ENCODE measurements at places on chromosomes 3 and 15.

- no peak for DNase-seq
These were observed 315.0 kb upstream of the STAC start for GRCh38 chr3:36065321-36065720.

GRCh38 chr3:142104763-142105162 is 44.6 kb downstream of the TFDP2 start:
- DNase-seq: no peak

GRCh38 chr15:89341316-89342005 is 6.8 kb upstream of the POLG start:
- no peak for DNase-seq

DNA sequence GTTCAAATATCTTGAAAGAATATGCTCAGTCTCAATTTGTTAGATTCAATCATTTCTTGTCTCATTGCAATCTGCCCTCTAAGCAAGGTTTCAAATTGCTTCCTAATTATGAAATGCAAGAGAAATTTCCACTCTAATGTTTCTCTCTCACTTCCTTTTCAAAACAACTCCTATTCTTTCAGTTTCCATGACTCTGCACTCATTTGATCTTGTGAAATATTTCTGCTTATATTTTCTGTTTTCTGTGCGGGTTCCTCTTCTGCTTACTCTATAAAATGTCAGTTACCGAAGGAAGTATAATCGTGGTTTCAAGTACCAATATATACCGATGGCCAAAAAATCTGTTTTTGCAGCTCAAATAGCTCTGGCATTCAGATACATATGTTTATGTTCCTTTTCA is 521.9 kb upstream of the NAALADL2 start:
- no peak for DNase-seq

- DNase-seq: no peak
These were observed 16.9 kb downstream of the ARIH2 start for GRCh38 chr3:48935530-48935929.

DNA sequence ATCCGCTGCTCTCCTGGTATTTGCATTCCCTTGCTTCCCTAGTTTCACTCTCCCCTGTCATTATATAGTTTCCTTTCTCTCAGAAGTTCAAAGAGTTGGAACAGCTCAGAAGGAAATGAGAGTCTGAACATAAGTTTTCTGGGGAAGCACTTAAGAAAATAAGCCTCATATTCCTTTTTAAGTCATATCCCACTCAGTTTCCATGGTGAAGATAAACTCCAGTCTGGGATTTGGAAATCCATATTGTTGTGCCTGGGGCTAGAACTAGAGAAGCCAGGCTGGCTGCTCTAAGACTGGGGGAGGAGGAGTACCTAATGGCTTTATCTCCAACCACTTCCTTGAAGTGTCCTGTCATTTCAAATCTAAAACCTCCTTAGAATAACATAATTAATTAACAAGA is 134.2 kb upstream of the ALCAM start:
- DNase-seq: no peak

GRCh38 chr3:58027704-58028317 is 19.6 kb downstream of the FLNB start:
- no peak for DNase-seq

GRCh38 chr3:160312014-160312624 is 86.9 kb downstream of the C3orf80 start:
- DNase-seq: no peak

DNA sequence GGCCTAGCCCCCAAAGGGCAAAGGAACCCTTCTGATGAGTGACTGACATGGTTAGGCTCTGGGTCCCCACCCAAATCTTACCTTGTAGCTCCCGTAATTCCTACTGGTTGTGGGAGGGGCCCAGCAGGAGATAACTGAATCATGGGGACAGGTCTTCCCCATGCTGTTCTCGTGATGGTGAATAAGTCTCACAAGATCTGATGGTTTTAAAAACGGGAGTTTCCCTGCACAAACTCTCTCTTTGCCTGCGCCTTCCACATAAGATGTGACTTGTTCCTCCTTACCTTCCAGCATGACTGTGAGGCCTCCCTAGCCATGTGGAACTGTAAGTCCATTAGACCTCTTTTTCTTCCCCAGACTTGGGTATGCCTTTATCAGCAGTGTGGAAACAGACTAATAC is 16.9 kb downstream of the TKT start:
- no peak for DNase-seq

GRCh38 chr3:124520970-124521369 is 209.3 kb upstream of the UMPS start:
- no peak for DNase-seq

DNA sequence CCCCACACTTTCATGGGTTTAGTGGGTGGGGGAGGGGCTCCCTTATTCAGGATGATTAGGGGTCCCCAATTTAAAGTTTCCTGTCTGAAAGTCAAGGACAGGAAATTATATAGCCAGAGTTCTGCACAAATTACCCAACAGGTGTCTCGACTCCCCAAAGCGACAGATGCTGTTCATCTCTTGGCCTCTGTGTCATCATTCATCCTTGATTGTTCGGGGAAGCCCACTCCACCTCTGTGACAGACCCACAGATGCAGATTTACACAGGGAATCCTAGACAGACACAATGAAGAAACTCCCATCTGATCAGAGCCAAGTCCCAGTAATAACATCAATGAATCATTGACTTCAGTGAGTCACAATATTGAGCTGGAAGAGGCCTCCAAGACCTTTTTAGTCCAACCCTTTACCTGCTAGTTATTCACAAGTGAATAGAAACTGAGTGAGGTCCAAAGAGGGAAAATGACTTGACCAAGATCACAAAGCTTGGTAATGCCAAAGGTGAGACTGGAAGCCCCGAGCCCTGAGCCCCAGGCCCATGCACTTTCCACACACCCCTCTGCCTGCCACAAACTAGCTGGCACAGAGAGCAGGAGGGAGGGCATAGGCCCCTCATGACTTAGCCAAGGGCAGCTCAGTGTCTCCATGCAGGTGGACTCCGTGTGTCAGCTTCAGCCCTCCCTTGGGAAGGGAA is 7.9 kb upstream of the SRP14 start:
- no peak for DNase-seq

DNA sequence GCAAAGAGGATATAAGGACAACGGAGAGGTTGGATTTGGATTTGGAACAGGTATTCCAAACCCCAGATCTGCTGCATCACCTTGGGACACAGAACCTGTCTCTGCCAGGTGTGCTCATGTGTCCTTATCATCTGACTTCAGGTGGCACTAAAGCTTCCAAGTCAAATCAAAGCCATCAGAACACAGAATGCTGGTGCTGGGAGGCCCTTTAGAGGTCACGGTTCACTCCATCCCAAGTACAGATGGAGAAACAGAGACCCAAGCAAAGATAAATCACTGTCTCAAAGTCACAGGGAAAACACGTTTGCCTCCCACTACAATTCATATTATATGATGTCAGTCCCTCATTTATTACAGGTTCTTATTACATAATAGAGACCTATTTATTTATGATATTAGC is 72.8 kb downstream of the HES1 start:
- DNase-seq: no peak

DNA sequence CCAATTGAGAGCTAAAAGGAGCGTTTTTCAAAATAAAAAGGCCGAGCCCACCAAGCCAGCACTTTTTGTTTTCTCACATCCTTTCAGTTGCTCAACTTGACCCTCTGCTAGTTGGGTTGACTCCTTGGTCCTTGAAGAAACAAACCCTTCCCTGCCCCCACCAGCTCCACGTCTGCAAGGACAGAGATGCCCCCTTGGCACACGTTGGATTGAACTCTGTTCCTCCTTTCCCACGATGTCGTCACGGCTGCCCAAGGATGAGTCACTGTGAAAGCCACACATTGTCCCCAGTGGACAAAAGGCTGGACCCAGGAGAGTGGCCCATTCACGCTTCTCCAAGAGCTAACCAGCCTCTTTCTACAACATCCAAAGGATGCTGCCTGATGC is 43.0 kb upstream of the SPATA12 start:
- no peak for DNase-seq

DNA sequence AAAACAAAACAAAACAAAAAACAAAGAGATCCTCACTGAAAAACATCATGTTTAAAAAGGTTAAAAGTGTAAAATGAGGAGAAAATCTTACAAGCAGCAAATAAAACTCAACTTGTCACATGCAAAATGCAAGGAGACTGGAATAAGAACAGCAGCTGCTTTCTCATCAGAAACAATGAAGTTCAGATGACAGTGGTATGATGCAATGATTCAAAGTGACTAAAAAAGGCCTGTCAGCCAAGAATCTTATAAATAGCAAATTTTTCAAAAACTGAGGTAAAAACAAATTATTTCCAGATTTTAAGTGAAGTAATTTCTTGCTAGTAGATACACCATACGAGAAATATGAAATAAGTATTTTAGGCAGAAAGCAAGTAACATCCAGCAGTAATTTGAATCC is 68.6 kb upstream of the EPHA3 start:
- DNase-seq: no peak

DNA sequence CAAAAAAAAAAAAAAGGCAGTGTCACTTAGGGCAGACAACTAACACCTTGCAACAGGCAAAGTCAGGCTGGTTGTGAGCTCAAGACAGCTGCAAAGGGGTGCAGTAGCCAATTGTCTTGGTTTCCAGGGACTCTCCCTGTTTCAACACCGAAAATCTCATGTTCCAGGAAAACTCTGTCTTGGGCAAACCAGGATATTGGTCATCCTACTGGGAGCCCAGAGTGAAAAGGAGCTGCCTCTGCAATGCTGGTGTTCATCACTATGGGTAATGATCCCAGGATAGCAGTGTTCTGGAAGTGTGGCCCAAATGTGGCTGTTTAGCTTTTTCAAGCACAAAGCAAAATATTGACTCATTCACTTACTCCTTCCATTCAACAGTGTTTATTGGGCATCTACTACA is 82.6 kb downstream of the ARHGAP31 start:
- DNase-seq: no peak

- DNase-seq: no peak
These were observed 178.2 kb upstream of the TGFBR2 start for GRCh38 chr3:30428251-30428650.

GRCh38 chr3:130894986-130895280 is 1.0 kb downstream of the ATP2C1 start:
- no peak for DNase-seq

GRCh38 chr15:68888419-68888818 is 41.9 kb upstream of the SPESP1 start:
- no peak for DNase-seq

DNA sequence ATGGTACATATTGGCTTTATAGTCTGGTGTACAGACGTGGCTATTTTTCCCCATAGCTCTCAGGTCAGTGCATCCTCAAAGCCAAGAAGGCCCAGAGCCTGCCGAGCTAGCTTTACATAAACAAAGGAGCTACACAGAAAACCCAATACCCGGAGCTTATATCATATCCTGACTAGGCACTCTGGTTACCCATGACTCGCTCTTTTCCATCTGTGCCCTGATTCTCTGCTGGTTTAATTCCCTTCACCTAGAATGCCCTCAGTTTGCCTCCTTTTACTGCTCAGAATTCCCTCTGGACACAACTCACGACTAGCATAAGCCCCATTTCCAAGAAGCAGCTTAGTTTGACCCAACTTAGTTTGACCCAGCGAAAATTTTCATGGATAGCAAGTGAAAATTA is 110.8 kb downstream of the TIGIT start:
- DNase-seq: no peak

GRCh38 chr15:65100442-65100841 is 14.6 kb downstream of the UBAP1L start:
- DNase-seq: no peak

- DNase-seq: no peak
These were observed 73.0 kb downstream of the UQCC5 start for GRCh38 chr3:52609316-52609815.

GRCh38 chr3:172077197-172077757 is 37.9 kb downstream of the FNDC3B start:
- DNase-seq: no peak

DNA sequence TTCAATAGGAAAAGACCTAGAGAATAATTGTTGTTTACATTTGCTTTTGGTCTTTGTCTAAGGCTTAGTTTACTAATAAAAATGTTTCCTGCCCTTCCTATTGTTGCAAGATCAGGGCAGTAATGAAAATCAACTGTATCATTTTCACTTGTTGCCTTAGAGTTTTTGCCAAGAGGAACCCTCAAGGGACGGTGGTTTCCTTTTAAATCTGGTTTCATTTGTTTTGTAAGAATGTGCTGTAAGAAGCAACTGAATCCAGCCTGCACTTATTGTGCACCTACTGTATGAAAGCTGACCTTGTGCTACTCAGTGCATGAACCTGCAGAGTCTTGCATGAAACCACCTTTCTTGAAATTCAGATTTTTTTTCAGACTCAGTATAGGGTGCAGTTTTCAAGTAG is 5.3 kb downstream of the IGF1R start:
- no peak for DNase-seq

DNA sequence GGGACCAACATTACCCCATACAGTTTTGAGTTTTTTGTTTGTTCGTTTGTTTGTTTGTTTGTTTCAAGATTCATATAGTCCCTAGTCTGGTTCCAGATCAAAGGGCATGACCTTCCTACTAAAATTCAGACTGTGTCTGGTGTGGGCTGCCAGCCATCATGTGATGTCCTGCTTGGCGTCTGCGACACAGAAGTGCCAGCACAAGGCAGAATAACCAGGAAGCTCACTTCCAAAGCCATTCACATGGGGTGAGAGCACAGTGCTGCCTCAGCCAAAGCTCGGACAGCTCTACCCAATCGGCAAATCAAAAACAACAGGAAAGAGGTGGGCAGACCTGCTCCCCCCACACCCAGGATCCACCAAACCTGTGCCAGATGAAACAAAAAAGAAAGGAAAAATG is 142.6 kb upstream of the THBS1 start:
- no peak for DNase-seq

DNA sequence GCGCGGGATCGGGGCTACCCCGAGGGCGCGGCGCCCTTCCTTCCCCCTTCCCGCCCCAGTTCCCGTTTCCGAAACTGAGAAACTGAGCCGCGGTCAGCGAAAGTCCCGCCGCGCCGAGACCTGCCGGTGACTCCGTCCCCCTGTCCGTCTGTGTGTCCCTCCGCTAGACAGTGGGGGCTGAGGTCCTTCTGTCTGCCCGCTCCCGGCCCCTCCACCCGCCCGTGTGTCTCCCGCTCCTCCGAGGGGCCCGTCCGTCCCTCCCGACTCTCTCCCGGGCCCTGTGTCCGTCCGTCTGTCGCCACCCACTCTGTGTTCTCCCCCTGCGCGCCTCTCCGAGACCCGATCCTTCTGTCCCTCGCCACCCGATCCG is 426 bp downstream of the PRKCD start:
- DNase-seq: no peak

GRCh38 chr15:75454471-75455378 is 3.2 kb upstream of the SIN3A start:
- DNase-seq: peak; percentile 61

- no peak for DNase-seq
These were observed 50.3 kb upstream of the SLC6A6 start for GRCh38 chr3:14352002-14352627.

DNA sequence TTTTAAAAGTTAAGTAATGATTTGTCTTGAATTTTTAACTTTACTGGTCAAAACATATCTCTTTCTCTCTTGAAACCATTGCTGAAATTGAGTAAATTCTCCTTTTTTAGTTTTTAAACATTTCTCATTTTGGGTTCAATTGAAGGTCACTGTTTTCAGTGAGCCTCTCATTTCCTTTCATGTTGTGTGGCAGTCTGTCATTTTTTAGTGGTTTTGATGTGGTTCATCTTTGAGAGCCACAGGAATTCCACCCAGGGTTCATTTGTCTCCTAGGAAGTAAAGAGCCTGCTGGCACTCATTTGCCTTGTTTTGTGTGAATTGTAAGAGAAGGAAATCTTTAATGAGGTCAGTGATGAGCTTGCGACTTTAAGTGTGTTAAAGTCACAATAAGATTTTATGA is 10.4 kb downstream of the CLDN11 start:
- no peak for DNase-seq

GRCh38 chr15:56806148-56806536 is 72.8 kb upstream of the ZNF280D start:
- DNase-seq: no peak

GRCh38 chr15:67836477-67836876 is 3.4 kb downstream of the RNU6-1 start:
- DNase-seq: no peak
